ENCODE measurements at places on chromosomes 7 and 10.

- DNase-seq: no peak
Observed at GRCh38 chr10:96918214-96919002, 86.3 kb downstream of the LCOR start.

DNA sequence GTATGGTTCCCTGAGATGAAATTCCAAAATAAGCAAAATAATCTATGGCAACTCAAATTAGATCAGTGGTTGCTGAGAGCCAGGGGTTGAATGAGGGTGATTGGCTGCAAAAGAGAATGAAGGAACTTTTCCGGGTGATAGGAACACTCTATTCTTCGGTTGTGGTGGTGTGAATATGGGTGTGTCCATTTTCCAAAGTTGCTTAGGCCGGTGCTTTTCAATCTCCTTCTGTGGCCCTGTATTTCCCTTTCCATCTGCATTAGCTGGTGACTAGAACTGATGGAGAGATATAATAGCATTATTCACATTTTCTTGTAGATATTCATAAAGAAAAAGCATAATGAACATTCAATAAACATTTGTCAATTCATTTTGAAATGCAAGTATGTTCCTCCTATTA, 382.9 kb downstream of the TFEC start:
- no peak for DNase-seq

- no peak for DNase-seq
Observed at GRCh38 chr10:118595064-118595420, 406 bp downstream of the PRLHR start.

DNA sequence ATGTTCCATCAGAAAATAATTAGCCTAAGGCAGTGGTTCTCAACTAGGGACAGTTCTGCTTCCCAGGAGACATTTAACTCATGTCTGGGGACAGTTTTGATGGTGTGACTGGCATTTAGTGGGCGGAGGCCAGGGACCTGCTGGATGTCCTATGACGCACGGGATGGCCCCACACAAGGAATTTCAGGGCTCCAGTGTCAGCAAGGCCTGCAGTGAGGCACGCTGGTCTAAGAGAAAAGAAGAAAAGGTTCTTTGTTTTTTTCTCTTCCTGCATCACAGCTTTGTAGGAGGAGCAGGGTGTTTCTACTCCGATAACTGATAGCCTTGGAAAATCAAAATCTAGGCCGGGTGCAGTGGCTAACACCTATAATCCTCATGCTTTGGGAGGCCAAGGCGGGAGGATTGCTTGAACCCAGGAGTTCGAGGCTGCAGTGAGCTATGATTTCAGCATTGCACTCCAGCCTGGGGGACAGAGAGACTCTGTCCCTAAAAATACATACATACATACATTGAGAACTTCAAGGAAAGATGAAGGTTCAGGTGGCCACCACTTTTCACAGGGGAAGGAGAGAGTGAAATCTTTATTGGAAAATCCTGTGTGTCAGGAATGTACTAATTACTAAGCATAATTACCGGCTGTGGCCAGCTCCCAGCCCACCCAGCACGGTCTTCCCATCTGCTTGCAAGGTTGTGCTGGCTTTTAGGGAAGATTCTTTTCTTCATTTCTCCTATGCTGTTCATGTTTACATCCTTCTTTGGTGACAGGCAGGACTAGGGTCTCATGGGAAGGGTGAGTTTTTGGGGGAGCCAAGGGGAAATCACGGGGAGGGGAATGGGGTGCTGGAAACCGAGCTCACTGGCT, 150.4 kb downstream of the ACTR3B start:
- DNase-seq: no peak

DNA sequence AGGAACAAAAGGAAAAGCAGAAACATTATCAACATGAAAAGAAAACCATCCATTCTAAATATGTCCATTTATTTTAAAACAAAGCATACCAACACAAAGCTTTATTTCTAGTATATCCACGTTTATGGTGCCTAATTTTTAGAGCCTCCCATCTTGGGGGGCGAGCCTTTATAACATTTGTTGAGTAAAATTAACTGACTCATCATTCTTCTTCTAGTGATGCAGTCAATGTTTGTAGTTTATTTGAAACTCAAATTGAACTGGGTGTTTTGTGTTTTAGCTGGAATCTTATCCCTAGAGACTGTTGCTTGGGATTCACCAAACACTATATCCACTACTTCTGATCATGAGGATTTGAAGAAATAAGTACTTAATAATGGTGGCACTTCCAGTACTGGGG, 366.4 kb upstream of the NPVF start:
- no peak for DNase-seq

- no peak for DNase-seq
Observed at GRCh38 chr10:43294892-43295291, 28.0 kb upstream of the RASGEF1A start.

DNA sequence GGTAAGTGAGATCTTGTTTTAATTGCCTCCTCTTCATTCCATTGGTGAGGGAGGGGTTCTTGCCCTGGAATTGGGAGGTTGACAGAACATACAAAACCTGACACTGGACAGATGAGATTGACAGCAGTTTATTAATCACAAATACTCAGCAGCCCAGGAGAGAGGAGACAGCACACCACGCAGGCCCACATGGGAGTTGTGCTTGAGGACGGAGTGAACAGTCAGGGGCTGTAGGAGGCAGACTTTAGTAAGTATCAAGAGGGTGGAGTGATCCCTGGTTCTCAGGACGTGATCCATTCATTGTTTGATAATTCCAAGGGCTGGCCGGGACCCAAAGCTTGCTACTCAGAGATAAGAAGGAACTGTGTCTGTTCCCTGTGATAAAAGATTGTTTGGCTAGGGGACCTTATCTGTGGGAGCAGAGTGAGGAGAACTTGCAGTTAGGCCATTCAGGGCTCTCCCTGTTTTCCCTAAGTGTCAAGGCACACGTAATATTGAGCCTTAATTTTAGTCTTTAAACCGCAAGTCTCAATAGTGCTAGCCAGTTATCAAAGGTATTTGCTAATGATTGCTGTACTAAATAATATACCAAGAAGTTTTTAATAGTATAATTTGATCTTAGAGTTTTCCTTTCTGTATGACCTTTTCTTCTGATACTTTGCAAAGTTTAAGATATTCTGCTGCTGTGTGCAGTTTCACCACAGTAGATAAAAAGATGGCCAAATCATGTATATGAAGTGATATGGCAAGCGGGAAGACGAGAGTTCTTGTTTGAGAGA, 14.5 kb downstream of the CAPZA2 start:
- no peak for DNase-seq

DNA sequence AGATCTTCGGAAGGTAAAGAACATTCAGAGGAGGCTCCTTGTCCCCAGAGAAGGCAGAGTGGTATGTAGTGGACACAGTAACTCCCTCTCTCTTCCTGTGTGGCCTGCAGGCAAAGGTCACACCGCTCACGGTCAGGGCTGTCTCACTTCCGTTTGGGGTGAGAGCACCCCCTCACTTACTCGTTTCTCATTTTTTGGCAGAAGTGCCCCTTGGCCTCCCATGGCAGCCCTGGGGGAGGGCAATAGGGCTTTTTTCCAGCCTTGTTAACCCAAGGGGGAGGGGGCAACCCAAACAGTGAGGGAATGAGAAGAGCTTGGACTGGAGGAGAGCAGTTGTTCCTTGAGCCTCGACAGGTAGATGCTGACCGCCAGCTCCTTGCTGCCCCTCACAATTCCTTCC, 31.8 kb upstream of the SRGN start:
- no peak for DNase-seq

GRCh38 chr7:47483604-47484273, 98.2 kb downstream of the TNS3 start:
- no peak for DNase-seq

GRCh38 chr10:75547391-75548298, 116.2 kb downstream of the LRMDA start:
- no peak for DNase-seq

DNA sequence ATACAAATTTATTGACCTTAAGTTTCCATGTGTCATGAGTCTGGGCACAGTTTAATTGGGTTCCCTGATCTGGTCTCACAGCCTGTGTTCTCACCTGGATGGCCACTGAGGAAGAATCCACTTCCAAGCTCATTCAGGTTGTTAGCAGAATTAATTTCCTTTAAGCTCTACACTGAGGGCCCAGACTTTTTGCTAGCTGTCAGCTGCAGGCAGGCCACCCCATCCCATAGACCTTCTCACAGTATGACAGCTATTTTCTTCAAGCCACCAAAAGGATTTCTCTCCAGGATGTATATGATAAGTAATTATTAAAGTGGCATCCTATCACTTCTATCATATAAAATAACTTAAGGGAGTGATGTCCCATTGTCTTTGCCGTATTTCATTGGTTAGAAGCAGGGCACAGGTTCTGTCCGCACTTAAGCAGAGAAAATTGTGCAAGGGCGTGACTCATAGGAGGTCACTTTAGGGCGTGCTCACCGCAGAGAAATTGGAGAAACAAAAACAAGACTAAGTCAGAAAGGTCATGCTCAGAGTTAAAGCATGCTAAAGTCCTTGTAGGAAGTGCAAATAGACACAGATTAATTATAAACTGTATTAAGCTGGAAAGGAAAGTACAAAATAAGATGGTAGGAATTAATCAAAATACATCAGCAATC, 109.9 kb downstream of the AHR start:
- DNase-seq: no peak

- peak; percentile 67 for DNase-seq
Observed at GRCh38 chr10:99870123-99870730, 87.8 kb downstream of the ABCC2 start.

DNA sequence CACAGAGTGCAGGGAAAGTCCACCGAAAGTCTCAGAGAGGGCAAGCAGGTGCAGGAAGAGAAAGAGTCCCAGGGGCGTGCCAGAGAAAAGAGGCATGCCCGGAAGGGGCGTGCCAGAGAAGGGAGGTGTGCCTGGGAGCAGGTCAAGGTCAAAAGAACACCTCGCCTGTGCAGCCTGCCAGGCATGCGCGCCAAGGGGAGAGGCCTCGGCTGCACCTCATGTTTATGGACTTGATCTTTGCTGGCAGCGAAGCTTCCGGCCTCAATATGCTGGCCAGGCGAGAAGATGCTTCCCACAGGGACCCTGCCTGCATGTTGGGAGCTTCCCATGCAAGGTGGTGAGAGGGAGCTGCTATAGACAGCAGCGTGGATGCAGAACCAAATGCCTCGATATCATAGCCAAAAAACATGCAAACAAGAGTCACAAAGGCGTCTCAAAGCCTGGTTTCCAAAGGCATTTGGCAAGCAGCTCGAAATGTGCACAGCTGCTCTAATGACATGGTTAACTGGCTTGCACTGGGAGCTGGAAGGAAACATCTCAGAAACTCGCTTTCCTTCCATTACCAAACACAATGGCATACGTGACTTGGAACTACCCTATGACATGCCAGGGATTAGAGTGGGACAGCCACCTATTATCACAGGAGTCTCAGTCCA, 192.5 kb upstream of the PPP2R2D start:
- peak; percentile 40 for DNase-seq

DNA sequence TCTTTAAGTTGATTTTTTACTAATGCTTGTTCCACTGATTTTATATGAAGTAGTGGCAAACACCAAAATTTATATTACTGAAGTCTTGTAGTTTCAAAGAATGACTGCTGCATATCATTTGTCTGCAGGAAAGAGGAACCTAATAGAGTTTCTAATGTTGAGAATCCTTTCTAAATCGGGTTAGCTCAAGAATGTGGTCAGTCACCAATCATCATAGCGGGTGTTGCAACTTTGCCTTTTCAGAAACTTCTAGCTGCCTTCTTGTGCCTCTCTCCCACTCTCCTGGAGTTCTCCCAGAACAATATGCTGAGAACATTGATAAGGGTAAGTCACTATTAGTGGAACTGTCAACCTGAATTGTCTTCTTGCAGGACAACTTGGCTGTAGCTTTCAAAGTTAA, 524.8 kb upstream of the SORCS1 start:
- DNase-seq: no peak

- DNase-seq: no peak
Observed at GRCh38 chr7:156725073-156725472, 84.5 kb downstream of the RNF32 start.
